Mesothelial cell of epicardium (in vitro differentiated cells): ENCODE measurements at places on chromosomes 7 and 10.

DNA sequence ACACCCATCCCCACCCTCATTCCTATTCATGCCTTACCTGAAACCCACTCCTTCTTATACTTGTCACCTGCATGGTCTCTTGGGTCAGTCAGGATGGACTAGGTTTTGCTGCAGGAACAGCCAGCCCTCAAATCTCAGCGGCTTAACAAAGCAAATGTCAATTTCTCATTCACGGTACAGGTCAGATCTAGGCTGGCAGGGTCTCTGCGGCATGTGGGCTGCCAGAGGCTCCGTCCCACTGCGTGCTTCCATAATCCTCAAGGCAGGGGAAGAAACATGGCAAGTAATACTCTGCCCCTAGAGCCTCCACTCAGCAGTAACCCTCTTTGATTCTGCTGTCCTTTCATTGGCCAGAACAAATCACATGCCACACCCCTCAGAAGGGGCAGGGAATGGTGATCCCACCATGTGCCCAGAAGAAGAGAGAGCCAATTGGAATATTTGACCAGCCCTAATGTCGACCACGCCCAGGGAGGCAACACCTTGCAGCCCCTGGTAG is 114.9 kb upstream of the ZMIZ1 start:
- DNase-seq = no peak

DNA sequence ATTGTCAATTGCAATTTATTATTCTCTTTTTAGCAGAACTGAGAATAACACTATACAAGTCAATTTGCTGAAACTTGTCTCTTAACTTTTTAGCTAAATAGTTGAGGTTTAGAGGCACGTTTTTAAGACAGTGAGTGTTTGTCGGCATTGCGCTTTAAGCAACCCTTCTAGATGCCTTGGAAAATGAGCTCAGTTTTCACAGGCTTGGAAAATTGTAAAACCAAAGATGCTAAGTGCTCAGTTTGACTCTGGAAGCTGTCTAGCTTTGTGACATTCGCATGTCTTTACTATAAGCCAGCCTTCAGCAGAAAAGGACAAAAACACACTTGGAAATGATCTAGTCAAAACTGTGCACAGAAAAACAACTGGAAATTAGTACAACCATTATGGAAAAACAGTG is 500.4 kb downstream of the NEBL start:
- DNase-seq = no peak

DNA sequence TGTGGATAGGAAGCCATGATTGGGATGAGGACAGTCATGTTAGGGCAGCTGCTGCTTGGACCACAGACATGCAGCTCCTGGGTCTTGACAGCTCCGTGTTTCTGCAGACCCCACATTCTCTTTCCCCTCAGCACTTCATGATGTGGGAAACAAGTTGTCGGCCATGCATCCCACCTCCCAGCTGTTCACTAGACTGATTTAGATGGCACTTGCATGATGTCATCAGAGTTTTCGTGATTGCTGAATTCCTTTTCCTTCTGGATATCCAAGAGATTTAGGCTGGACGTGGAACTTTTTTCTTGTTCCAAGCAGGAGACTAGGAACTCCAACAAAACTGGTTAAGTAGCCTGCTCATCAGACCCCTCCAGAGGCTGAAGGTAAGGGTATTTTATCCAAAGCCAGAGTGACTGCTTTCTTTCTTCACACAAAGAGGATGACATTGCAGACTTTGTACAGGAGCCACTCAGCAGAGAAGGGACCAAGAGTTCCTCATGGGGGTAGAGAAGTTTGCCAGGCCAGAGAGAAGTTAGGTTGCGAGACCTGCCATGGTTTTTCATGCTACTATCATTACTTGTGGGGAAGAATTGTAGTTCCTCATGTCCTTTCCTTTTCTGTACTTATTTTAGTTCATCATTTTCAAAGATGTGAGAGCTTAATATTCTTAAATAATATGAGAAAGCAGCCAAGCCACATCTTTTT is 117.7 kb upstream of the GJD4 start:
- no peak for DNase-seq

- DNase-seq = no peak
These were observed 123.3 kb upstream of the LAMB4 start for GRCh38 chr7:108253275-108254044.

GRCh38 chr10:43083764-43084163 is 6.9 kb downstream of the RET start:
- DNase-seq = no peak

GRCh38 chr7:78218876-78219275 is 420.3 kb downstream of the PHTF2 start:
- DNase-seq = no peak

- no peak for DNase-seq
These were observed 26.5 kb downstream of the HDAC9 start for GRCh38 chr7:18521945-18522566.

- DNase-seq = no peak
These were observed 39.7 kb upstream of the ZMYND11 start for GRCh38 chr10:95356-96115.

DNA sequence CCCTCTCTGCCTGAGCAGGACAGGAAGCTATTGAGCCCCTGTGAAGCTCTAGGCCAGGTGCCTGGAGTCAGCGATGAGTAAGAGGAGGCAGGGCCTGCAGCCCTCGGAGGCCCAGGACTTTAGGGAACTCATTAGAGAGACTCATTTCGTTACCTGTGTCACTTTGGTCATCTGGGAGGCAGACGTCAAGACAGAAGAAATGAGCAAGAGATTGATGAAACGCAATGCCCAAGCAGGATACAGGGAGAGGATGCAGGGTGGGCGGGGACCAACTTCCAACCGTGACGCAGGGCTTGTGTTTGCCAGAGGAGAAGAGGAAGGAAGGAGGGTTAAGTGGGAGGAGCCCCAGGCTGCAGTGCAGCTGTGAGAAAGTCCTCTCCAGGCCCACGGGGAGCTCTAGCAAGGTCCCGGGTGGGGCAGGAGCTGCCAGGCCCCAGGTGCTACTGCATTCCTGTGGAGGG is 26.4 kb upstream of the GNA12 start:
- DNase-seq = no peak

GRCh38 chr7:71429083-71429482 is 297.1 kb downstream of the GALNT17 start:
- no peak for DNase-seq

GRCh38 chr7:92698237-92698841 is 108.1 kb upstream of the FAM133B start:
- no peak for DNase-seq

DNA sequence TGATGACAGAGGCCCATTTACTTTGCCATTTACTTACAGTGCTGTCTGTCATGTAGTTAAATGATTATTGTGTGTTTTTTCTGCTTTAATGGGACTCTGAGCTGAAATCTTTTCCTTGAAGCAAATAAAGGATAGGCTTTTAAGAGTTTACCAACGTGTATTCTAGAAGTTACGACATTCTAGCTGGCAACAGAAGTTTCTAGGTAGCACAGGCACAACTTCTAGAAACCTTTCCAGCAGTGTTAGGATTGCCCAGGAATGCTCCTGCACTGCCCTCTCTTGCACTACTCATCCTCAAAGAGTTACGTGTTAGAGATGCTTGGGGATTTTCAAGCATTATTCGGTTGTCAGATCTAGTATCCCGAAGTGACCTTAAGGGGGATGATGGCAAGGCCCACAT is 42.5 kb upstream of the TMEM236 start:
- DNase-seq = no peak

DNA sequence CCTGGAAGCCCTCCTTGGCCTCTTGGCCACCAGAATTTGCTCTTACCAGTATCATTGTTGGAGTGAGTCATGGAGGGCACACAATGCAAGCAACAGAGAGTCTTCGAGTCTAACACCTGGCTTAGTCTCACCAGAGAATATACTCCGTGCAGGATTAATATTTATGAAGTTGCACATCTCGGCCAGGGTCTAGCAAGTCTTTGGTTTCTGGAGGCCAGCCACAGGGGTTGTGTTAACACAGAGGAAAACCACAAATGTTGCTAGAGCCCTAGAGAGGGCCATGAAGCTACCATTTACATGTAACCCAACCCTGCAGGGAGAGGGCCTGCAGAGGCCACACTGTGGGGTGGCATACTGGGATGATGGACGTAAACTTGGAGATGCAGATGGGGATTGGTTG is 71.8 kb downstream of the MTPN start:
- no peak for DNase-seq

- DNase-seq = no peak
These were observed 32.8 kb downstream of the TMEM60 start for GRCh38 chr7:77765481-77765880.

DNA sequence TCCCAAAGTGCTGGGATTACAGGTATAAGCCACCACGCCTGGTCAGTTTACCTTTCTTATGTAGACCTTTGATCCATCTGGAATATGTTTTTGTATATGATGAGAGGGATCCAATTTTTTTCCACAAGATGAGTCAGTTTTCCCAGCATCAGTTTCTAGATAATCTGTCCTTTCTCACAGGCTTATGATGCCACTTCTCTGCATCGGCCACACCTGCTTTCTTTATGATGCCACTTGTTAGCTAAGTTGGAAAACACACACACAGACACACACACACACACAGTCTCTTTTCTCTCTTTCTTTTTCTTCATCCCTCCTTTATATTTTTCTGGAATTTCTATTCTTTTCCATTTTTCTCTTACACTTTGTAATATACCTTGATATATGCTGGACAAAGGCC is 240.8 kb downstream of the BICC1 start:
- no peak for DNase-seq
